Activated naive CD8-positive, alpha-beta T cell treated with anti-CD3 and anti-CD28 coated beads, Interleukin-2, amount 50 U/mL, for 24 hours (primary cell): ENCODE measurements at places on chromosomes 2 and 18.

DNA sequence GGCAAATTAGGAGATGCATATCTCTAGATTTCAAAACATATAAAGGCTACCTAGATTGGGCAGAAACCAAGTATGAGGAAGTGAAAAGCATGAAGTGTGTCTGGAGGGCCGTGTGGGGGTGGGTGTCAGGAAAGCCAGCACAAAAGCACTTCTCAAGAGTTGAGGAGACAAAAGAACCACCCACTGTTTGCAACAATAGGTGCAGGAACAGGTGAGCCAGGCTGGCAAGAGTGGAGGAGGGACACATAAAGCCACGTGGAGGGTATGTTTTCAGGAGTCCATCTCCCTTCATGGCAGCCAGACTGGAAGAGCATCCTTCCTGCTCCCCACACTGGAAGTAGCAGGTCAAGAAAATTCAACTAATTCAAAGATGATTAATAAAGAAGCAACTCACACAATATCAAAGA lies 96.4 kb downstream of the CERS6 start:
- DNase-seq: no peak

DNA sequence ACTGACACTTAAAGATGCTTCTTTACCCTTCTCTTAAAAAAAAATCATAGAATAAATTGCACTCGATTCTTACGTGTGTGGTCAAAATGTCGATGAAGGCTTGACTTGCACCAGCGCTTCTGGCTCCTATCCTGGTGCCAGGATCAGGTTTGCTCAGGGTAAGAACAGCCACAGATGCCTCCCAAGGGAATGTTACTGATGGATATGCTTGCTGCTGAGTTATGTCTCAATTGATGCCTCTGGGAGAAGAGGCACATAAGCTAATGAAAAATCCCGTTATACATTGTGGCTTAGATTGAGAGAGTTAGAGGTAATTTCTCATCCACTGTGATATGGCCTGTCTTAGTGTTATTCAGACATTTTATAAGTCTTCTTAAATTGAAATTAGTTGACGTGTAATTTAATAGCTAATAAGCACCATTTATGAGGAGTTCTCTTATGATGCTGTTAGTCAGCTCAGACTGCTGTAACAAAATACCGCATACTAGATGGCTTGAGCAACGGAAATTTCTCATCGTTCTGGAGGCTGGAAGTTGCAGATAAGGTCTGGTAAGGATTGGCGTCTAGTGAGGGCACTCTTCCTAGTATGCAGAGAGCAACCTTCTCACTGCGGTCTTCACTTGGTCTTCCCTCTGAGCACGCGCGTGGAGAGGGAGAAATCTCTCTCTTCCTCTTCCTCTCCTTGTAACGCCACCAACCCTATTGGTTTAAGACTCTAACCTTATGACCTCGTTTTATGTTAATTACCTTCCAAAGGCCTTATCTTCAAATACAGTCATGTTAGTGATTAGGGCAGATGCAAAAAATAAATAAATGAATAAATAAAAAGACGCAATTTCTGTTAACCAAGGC lies 116.6 kb upstream of the NOSTRIN start:
- DNase-seq: no peak

DNA sequence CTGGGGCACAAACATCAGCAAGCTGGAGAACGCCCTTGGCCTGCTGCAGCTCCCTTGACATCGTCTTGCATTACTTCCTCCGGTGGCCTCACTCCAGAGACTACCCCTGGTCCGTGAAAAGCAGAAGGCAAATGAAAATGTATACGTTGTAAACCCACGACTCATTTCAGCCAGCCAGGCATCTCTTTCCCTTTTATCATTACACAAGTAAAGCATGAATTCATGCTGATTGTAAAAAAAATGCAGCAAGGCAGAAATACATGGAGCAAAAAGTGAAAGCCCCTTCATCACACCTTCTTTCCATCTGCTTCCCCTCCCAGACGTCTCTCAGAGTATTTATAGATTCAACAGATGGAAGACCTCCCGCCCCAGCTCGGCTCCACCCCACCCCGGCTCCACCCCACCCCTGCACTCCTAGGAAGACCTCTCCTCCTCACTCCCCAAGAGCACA lies 41.6 kb upstream of the RALBP1 start:
- no peak for DNase-seq

GRCh38 chr2:112713926-112714325 lies 6.9 kb upstream of the NT5DC4 start:
- no peak for DNase-seq

DNA sequence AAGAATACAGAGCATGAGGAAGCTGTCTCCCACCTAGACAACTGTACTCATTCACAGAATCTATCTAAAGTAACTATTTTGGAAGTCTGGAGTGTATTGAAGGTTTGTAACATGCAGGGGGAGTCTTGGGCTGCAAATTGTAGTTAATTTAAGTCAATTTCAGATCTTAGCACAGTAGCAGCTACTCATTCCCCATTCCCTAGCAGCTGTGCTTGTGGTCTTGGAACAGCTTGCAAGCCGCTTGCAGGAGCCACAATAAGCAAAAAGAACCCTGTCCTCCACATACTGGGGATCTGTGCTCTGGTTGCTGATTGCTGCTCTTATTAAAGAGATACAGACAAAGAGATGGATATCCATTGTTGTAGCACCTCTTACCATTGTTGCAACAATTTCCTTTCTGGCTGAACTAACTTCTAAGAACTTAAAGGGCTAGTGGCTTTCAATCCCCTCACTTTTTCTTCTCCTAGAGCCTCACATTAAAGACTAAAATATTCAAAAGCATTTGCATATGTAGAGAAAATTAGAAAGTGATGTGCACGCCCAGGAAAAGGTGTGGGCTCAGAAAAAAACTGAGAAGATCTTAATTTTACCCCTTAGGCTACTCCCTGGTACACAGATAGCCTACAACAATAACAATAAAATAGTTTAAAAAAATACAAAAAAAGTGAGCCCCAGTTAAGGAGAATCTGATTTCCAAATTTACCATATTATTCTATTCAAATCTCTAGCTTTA lies 1775.1 kb upstream of the PIK3C3 start:
- DNase-seq: no peak

- no peak for DNase-seq
Observed at GRCh38 chr2:109134741-109135358, 5.8 kb downstream of the SH3RF3 start.

GRCh38 chr2:227267410-227268115 lies 57.5 kb upstream of the MFF start:
- no peak for DNase-seq

DNA sequence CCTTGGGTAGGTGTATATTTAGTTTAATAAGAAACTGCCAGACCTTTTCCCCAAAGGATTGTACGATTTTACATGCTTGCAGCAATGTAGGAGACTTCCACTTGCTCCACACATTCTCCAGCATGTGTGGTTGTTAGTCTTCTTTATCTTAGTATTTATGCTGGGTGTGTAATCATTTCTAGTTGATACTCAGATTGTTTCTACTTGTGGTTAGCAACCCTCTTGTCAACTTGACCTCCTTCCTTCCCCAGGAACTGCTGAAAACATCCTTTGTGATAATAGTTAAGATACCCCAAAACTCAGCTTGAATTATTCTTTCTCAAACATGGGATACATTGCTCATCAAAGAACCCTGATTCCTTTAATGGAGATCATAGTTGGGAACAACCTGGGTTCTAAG lies 37.2 kb upstream of the CYBRD1 start:
- DNase-seq: no peak

DNA sequence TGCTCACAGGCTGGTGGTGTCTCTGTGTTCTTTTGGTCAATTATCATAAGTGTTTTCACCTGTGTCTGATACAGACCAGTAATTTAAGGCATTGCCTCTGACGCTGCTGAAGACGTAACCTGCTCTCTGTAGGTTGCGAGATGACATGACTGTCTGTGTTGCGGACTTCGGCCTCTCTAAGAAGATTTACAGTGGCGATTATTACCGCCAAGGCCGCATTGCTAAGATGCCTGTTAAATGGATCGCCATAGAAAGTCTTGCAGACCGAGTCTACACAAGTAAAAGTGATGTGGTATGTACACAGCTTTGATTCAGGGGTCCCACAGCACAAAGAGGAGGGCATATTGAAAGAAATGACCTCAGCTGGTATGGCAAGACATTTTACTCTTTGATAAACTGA lies 33.8 kb upstream of the TMEM87B start:
- no peak for DNase-seq

- DNase-seq: no peak
Observed at GRCh38 chr2:217816396-217816869, 186.4 kb downstream of the TNS1 start.

- DNase-seq: no peak
Observed at GRCh38 chr2:237217995-237218616, 132.4 kb downstream of the COPS8 start.

GRCh38 chr2:102145107-102145506 lies 2.6 kb downstream of the IL1R1 start:
- no peak for DNase-seq

- DNase-seq: no peak
Observed at GRCh38 chr2:14647714-14648113, 15.2 kb downstream of the LRATD1 start.

DNA sequence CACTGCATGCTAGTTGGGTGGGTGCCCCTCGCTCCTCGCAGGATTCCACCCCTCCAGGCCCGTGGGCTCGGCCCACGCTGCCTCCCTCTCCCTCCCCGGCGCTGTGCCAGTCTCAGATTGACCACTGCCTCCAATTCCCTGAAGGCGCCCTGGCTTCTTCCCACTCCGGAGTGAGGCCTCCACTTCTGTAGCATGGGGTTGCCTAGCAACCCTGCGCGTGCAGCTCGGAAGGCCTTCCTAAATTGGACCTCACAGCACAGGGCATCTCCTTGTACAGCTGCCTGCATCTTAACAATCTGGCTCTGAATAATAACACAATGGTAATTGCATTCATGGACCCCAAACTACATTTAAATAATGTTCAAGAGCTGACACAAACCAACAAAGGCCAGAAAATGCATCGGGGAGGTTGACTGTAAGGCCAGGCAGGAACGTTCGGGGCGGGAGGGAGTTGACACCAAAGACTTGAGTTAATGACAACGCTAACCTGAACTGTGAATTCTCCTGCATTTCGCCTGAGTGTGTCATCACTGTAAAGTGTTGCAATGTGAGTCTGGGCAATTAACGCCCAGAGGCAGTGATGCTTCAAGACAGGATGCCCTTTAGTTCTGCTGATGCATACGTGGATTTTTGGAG lies 222.9 kb downstream of the ZBTB7C start:
- no peak for DNase-seq

DNA sequence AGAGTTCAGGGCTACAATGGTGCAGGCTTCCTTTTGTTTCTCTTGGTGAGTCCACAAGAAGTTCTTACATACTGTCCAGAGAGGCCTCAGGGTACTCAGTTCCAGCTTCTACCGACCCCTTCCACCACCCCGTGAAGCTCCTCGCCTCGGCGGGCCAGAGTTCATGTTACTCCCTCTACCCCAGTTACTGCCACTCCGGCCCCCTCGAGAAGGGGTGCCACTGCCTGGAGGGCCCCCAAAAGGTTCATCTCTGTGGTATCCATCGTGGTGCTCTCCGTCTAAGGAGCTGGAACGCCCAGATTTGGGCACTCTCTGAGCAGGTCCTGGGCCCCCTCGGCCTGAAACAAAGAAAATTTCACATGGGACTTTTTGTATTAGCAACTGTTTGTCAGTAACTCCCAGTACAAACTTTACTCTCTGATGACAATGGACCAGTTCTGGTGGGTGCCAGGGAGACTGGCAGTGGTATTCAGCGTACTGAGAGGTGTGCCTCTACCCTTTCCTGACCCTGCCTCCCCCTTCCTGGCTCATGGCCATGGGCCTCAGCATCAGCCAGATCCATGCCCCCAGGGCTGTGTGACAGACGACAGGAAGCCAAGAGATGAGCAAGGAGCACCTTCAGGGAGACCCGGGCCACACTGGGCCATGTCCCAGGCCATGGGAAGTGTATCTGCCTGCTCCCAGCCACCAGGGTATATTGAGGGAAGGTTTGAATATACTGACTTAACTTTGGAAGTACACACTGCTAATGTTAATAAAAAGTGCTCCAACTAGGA lies 5.1 kb downstream of the SFT2D3 start:
- no peak for DNase-seq

DNA sequence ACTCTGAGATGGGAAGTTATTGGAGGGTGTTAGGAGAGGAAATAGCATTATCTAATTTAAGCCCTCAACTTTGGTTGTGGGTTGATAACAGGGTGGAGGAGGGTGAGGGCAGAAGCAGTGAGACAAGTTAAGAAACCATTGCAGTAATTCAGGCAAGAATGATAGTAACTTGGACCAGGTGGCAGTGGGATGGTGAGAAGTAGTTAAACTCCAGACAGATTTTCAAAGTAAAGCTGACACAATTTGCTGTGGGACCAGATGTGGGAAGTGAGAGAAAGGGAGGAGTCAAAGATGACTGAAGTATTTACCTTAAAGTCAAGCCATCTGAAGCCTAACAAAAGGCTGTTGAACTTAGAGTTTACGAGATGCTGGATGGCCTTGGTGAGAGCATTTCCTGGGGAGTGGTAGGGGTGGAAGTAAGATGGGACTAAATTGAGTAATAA lies 163.2 kb upstream of the KLF7 start:
- no peak for DNase-seq

DNA sequence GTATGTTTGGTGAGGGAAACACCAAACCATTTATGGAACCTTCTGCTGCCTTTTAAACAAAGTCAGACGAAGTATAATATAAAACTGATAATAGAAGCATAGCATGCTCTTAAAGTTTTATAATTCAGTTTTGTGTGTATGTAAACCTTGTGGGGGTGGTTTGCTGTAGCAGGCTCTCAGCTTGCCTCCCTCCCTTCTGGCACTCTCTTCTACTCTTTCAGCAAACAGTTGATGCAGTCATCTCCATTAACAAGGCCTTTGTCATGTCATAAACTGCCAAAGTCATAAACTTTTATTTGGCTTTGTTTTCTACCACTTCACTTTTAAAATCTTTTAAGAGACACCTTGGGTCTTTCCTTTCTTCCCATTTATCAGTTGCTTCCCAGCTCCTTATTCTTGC lies 448.2 kb upstream of the SETBP1 start:
- DNase-seq: no peak

- DNase-seq: no peak
Observed at GRCh38 chr2:45368792-45369191, 242.3 kb downstream of the SRBD1 start.

DNA sequence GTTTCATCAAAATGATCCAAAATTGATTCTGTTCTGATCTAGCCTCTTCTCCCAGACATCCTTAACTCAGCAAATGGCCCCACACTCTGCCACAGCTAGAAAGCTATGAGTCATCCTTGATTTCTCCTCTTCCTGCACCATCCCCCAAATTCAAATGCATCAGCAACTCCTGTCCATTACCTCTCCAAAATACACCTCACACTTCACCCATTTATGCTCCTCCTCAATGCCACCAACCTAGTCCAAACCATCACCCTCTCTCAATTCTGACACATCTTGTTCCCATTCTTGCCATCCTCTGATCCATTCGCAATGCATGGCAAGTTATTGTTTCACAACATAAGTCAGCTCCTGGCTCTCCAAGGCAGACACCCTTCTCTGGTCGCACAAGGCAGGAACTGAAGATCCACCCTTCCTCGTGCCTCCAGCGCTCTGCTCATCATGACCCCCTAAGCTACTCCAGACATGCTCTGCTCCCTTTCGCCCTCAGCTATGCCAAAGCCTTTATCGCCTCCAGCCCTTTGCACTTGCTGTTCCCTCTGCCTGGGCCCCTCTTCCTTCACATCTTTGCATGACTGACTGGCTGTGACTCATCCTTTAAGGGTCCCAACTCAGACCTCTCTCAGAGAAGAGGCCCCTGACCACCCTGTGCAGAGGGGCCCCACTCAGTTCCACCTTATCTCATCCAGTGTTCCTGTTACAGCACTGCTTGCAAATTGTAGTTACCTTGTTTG lies 83.6 kb downstream of the MREG start:
- no peak for DNase-seq
